Uterine smooth muscle cell (primary cell): ENCODE measurements at places on chromosomes 6 and 20. TPM values are rescaled to one million over a fixed set of nuclear protein-coding genes. Genes with fewer than 3 reads are reported as not detected.

The EGFL8 gene
- total RNA-seq = 0.66 and 1.00 TPM in 2 replicates

The SPDEF gene
- total RNA-seq = under 0.01 TPM in 1 of 2 replicates, not detected in the other

The METTL24 gene
- total RNA-seq = 0.50 and 0.55 TPM in 2 replicates

The CCR6 gene
- not detected in 2 replicates for total RNA-seq

The TUBB2B gene
- total RNA-seq = 0.89 and 4.2 TPM in 2 replicates

The HLA-DQA2 gene
- total RNA-seq = not detected in 2 replicates

The JPH2 gene
- 3.0 and 6.1 TPM in 2 replicates for total RNA-seq

The ACSS1 gene
- 5.5 and 6.6 TPM in 2 replicates for total RNA-seq

The JARID2 gene
- 9.5 and 9.6 TPM in 2 replicates for total RNA-seq

The PAK5 gene
- not detected in 2 replicates for total RNA-seq
